ENCODE measurements at places on chromosomes 12 and 14. TPM values are rescaled to one million over a fixed set of nuclear protein-coding genes. Genes with fewer than 3 reads are reported as not detected.

- DNase-seq, result no peak
These were observed 46.6 kb upstream of the PLEKHG6 start for GRCh38 chr12:6263931-6264330.

- no peak for DNase-seq
These were observed 31.8 kb upstream of the RAD51AP1 start for GRCh38 chr12:4506870-4507269.

The LGR5 gene
- not detected for total RNA-seq

DNA sequence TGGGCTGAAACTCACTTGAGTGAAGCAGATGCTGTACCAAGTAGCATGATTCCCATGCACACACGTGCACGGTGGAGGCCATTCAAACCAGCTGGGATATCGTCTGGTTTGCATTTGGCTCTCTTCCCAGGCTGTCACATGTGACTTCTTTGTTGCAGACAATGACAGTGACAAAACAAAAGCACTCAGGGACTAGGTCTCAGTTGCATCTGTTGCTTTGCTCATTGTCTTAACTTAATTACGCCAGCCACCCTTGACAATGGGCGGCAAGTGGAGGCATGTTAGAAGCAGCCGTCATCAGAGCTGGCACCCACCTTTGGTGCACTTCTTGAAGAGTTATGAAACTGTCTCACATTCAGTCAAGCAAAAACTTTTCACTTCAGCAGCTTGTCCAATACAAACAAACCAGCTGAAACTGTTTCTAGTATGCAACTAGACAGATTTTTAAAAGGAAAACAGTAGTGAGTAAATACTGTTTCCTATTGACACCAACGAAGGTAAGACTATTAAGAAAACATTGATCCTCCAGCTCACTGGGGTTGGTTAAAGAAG is 74.3 kb downstream of the IGF1 start:
- peak; percentile 73 for DNase-seq

DNA sequence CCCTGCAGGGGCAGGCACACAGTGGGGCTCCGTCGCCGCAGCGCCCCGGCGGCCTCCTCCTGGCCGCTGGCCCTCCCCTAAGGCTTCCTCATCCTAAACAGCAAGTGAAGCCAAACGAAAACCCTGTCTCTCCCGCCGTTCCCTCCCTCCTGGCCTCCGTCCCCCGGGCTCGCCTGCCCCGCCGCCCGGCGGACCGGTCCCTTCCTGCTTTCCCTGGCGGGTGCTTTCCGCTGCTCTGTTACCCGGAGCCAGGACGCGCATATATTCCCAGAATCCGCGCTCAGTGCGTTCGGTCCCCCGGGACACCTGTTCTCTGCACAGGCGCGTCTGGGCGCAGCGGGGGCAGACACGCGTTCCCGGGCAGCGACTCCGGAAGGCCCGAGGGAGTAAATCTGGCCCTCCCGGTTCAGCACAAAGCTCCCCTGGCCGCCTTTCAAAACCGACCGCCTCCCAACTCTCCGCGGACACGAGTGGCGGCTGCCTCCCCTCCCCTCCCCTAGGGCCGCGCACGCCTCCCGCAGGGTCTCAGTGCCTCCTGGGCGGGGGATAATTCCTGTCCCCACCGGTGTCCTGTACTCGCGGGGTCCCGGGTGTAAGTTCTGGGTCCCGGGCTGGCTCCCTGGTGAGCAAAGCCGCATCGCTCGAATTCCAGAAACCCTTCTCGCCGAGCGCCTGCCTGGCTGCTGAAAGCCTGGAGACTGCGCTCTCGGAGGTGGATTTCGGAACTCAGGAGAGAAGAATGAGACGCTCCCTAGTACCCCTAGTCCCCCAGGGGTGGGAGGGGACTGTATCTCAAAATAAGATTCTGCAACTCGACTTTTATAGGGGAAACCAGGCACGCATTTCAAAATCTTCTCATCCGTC is 21.4 kb upstream of the CEP170B start:
- DNase-seq, result peak; percentile 64

The ASCL1 gene
- not detected for total RNA-seq

- DNase-seq, result no peak
These were observed 11.4 kb downstream of the SLC7A8 start for GRCh38 chr14:23172096-23172495.

The TMEM119 gene
- 1.3 TPM for total RNA-seq

Data from Right ventricle myocardium inferior (tissue), 1 donor.